Activated CD4-positive, alpha-beta T cell treated with anti-CD3 and anti-CD28 coated beads, Interleukin-2, amount 10 ng/mL, durations not matched to agents 24 days and 14 days (primary cell): ENCODE measurements at places on chromosomes 6 and 20. TPM values are rescaled to one million over a fixed set of nuclear protein-coding genes. Genes with fewer than 3 reads are reported as not detected.

Gene CCM2L
- not detected in 2 replicates for total RNA-seq

Gene DNMT3B
- 1.1 and 1.3 TPM in 2 replicates for total RNA-seq

Gene HLA-DQB1
- total RNA-seq: 1.5 and 1.6 TPM in 2 replicates

Gene BPI
- not detected in 2 replicates for total RNA-seq

Gene RCAN2
- 0.07 and 0.21 TPM in 2 replicates for total RNA-seq

Gene BNIP5
- not detected in 2 replicates for total RNA-seq

DNA sequence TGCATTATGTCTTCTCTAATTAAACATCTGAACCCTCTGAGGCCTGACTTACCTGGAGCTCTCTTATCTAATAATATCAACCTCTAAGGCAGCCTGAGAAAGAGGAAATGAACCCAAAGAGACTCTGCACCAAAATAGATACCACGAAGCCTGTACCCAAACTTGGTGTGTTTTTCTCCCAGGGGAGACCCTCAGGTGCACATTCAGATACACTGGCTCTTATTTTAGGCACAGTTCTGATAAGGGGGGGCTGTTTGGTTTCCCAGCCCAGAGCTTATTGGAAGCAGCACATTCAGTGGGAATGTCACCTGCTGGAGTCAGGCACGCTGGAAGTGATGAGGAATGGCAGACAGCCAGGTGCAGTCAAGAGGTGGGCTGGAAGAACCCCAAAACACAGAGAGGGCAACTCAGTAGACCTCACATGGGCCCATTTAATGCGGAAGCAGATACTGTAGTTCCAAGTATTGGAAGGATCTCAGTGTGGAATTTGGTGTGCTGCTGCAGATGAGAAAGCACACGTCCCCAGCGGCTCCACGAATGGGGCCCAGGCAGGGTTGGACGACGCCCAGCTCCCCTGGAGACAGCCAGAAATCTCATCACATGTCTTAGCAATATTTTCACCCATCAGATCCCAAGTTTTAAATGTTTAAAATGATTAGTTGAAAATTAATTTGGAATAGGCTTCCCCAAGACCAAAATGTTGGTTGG is 9.7 kb upstream of the CCR6 start:
- no peaks in the 10 kb centered on the region for H3K36me3 ChIP-seq
- H3K4me1 ChIP-seq: no peaks in the 10 kb centered on the region
- no peak overlapping the region for H3K4me3 ChIP-seq
- no peak overlapping the region for H3K27ac ChIP-seq
- peaks cover 5% of the 10 kb centered on the region for H3K27me3 ChIP-seq

DNA sequence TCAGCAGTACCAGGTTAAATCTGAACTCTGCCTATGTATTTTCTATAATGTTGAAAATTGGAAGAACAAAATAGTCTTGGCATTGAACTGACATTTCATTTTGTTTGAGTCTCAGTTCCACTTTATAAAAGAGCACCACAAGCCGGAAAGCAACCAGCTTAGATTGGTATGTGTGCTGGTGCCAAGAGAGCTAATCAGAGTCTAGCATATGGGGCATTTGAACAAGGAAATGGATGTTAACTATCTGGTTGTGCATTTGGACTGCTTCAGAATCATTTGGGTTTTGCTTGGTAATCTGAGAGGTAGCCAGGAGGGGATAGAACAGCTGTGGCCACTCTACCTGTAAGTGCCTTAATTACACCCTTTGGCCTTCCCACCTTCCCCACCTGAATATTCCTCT is 184.8 kb downstream of the GRIK2 start:
- H3K27me3 ChIP-seq: no peaks in the 10 kb centered on the region
- DNase-seq: no peak
- no peaks in the 10 kb centered on the region for H3K4me1 ChIP-seq
- no peaks in the 10 kb centered on the region for H3K36me3 ChIP-seq
- no peak overlapping the region for H3K4me3 ChIP-seq

- no peaks in the 10 kb centered on the region for H3K4me1 ChIP-seq
- H3K4me3 ChIP-seq: no peak overlapping the region
- no peak for DNase-seq
- no peak overlapping the region for H3K27ac ChIP-seq
- H3K27me3 ChIP-seq: no peaks in the 10 kb centered on the region
- no peaks in the 10 kb centered on the region for H3K36me3 ChIP-seq
Observed at GRCh38 chr20:22949331-22950109, 85.6 kb upstream of the SSTR4 start.

- H3K4me1 ChIP-seq: no peaks in the 10 kb centered on the region
- no peaks in the 10 kb centered on the region for H3K27me3 ChIP-seq
- DNase-seq: no peak
- H3K4me3 ChIP-seq: no peak overlapping the region
- no peaks in the 10 kb centered on the region for H3K36me3 ChIP-seq
- no peak overlapping the region for H3K27ac ChIP-seq
Observed at GRCh38 chr20:51946586-51946985, 144.3 kb upstream of the SALL4 start.

GRCh38 chr20:2626853-2627541 is 25.4 kb upstream of the NOP56 start:
- H3K27me3 ChIP-seq: peaks cover 34% of the 10 kb centered on the region
- no peaks in the 10 kb centered on the region for H3K4me1 ChIP-seq
- H3K4me3 ChIP-seq: no peak overlapping the region
- DNase-seq: no peak
- H3K36me3 ChIP-seq: no peaks in the 10 kb centered on the region
- H3K27ac ChIP-seq: no peak overlapping the region

- no peaks in the 10 kb centered on the region for H3K36me3 ChIP-seq
- H3K4me1 ChIP-seq: no peaks in the 10 kb centered on the region
- no peak overlapping the region for H3K4me3 ChIP-seq
- DNase-seq: no peak
Observed at GRCh38 chr6:153069897-153070296, 61.2 kb downstream of the RGS17 start.

- no peak overlapping the region for H3K27ac ChIP-seq
- peaks cover 6% of the 10 kb centered on the region for H3K4me1 ChIP-seq
- H3K36me3 ChIP-seq: no peaks in the 10 kb centered on the region
- no peak overlapping the region for H3K4me3 ChIP-seq
- DNase-seq: no peak
Observed at GRCh38 chr6:166441325-166442078, 58.8 kb upstream of the MPC1 start.

DNA sequence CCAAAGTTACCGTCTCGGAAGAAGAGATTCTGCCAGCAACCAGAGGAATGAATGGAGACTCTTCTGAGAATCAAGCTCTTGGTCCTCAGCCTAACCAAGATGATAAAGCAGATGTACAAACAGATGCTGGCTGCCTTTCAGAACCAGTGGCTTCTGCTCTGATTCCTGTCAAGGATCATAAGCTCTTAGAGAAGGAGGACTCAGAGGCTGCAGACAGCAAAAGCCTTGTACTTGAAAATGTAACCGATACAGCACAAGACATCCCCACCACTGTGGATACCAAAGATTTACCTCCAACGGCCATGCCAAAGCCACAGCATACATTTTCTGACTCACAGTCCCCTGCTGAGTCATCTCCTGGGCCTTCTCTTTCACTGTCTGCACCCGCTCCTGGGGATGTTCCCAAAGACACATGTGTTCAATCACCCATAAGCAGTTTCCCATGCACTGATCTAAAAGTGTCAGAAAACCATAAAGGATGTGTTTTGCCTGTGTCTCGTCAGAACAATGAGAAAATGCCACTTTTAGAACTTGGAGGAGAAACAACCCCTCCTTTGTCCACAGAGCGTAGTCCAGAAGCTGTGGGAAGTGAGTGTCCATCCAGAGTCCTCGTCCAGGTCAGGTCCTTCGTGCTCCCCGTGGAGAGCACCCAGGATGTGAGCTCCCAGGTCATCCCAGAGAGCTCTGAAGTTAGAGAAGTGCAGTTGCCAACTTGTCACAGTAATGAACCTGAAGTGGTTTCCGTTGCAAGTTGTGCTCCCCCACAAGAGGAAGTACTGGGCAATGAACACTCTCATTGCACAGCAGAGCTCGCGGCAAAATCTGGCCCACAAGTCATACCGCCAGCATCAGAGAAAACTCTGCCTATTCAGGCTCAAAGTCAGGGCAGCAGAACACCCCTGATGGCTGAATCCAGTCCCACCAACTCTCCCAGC is 109.6 kb downstream of the RTN4IP1 start:
- no peaks in the 10 kb centered on the region for H3K27me3 ChIP-seq
- H3K4me3 ChIP-seq: peak overlapping the region; percentile 80
- peak overlapping the region; percentile 97 for H3K27ac ChIP-seq
- peak; percentile 92 for DNase-seq

DNA sequence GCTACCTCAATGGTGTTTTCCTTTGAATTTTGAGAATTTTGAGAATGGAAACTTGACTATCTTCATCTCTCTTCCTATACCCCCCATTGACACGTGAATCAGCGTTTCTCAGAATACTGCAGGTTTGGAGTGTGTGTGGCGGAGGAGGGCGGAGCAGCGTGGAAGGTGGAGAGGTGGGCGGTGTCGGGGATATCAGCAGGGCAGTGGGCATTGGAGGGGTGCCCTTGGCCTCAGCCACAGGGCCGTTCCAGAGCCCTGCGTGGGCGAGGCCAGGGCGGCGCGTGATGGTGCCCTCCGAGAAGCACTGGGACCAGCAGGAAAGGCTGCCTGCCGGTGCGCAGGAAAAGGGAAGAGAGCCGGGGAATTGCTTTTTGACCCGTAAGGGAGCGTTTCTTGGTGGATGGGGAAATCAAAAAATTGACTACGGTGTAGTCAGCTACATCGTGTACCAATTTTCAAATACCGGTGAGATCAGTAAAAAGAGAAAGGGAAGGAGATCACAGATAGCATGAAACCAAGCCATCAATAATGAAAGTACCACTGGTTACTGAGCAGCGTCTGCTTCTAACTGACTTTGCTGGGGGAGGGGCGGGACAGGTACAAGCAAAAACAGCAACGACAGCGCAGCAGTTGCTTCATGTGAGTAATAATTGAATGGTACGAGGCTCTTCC is 82.7 kb upstream of the DUSP22 start:
- H3K4me3 ChIP-seq: peak overlapping the region; percentile 69
- peak; percentile 82 for DNase-seq
- peak overlapping the region; percentile 56 for H3K27ac ChIP-seq
- peaks cover 27% of the 10 kb centered on the region for H3K4me1 ChIP-seq
- peaks cover 3% of the 10 kb centered on the region for H3K36me3 ChIP-seq

GRCh38 chr6:131687022-131687421 is 14.2 kb downstream of the OR2A4 start:
- H3K36me3 ChIP-seq: no peaks in the 10 kb centered on the region
- peaks cover 2% of the 10 kb centered on the region for H3K27me3 ChIP-seq
- no peak overlapping the region for H3K4me3 ChIP-seq
- H3K4me1 ChIP-seq: peaks cover 9% of the 10 kb centered on the region

GRCh38 chr6:31111712-31112111 is 663 bp downstream of the C6orf15 start:
- no peaks in the 10 kb centered on the region for H3K36me3 ChIP-seq
- H3K27ac ChIP-seq: no peak overlapping the region
- H3K4me3 ChIP-seq: no peak overlapping the region
- peaks cover 17% of the 10 kb centered on the region for H3K27me3 ChIP-seq

DNA sequence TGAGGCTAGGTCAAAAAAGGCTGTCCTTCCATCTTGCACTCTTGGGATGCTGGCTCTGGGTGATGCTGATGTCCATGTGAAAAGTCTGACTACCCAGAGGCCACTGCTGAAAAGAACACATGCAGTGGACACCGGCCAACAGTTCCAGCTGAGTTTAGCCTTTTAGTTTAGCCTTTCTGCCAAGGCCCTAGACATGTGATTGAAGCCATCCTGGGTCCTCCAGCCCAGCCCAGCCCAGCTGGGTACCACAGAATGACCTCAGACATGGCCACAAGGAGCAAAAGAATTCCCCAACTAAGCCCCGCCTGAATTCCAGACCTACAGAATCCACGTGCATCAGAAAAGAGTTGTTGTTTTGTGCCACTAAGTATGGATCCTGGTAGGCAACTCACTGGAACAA is 17.4 kb downstream of the PIGT start:
- no peak for DNase-seq
- peaks cover 17% of the 10 kb centered on the region for H3K4me1 ChIP-seq
- H3K27me3 ChIP-seq: no peaks in the 10 kb centered on the region
- H3K27ac ChIP-seq: peak overlapping the region; percentile 29
- peaks cover 11% of the 10 kb centered on the region for H3K36me3 ChIP-seq

DNA sequence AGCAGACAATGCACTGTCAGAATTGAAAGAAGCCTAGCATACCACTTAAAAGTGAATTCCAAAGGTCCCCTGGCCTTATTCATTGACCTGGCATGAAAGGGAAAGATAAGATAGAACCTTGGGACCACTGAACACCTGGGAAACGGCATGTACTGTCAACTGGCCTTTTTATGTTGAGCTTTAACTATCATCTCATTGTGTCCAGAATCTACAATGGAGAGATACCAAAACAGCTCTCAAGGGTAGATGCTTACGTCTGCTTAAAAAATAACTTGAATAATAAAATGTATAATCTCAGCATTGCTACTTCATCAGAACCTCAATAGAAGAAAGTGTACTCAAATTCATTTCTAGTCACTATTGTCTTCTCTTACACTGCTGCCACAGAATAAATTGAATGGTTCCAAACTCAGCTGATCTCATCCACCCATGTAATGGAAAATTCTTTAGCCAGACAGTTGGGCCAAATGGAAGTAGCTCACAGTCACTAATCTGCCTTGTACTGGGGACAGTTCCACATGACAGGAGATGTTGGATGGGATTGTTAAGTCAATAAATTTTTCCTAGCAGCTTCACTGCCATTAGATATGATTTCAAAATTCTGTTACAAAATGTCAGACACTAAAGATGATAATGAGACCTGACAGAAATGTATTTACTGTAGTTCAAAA is 93.8 kb downstream of the MLIP start:
- no peaks in the 10 kb centered on the region for H3K27me3 ChIP-seq
- peaks cover 3% of the 10 kb centered on the region for H3K4me1 ChIP-seq
- no peak overlapping the region for H3K27ac ChIP-seq
- peaks cover 2% of the 10 kb centered on the region for H3K36me3 ChIP-seq
- no peak for DNase-seq

GRCh38 chr6:148969603-148970061 is 222.8 kb downstream of the UST start:
- no peak overlapping the region for H3K27ac ChIP-seq
- H3K27me3 ChIP-seq: peaks cover 34% of the 10 kb centered on the region
- no peak overlapping the region for H3K4me3 ChIP-seq
- no peaks in the 10 kb centered on the region for H3K36me3 ChIP-seq

DNA sequence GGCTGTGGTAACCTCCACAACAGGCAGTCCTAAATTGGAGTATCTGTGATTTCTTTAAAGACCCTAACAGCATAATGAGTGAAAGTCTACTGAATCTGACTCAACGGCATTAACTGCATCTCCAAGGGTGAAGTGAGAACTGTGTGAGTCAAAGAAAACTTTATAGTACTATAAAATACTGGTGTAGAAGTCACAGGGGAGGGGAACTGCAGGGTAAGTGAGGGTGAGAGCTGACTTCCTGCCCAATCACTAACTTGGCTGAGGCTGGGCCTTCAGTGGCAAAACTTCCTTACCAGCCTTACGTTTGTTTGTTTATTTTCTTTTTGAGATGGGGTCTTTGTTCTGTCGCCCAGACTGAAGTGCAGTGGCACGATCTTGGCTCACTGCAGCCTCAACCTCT is 109.8 kb downstream of the PTPRK start:
- no peaks in the 10 kb centered on the region for H3K36me3 ChIP-seq
- H3K27ac ChIP-seq: no peak overlapping the region
- H3K27me3 ChIP-seq: no peaks in the 10 kb centered on the region

- no peak overlapping the region for H3K27ac ChIP-seq
- peaks cover 12% of the 10 kb centered on the region for H3K27me3 ChIP-seq
- DNase-seq: peak; percentile 73
- no peaks in the 10 kb centered on the region for H3K36me3 ChIP-seq
- no peak overlapping the region for H3K4me3 ChIP-seq
- H3K4me1 ChIP-seq: no peaks in the 10 kb centered on the region
Observed at GRCh38 chr6:169950558-169950957, 199.1 kb downstream of the ERMARD start.
